ENCODE measurements at places on chromosomes 11 and 22.

- no peak for ATAC-seq
Observed at GRCh38 chr11:20707876-20708275, 38.5 kb downstream of the NELL1 start.

GRCh38 chr22:38981005-38981991 lies 849 bp upstream of the APOBEC3B start:
- ATAC-seq: no peak

- ATAC-seq: no peak
Observed at GRCh38 chr11:132772703-132773545, 759.4 kb downstream of the OPCML start.

- ATAC-seq: no peak
Observed at GRCh38 chr11:14114269-14114668, 151.7 kb downstream of the SPON1 start.

GRCh38 chr11:75577207-75577606 lies 15.2 kb downstream of the SERPINH1 start:
- ATAC-seq: no peak

- ATAC-seq: peak; percentile 32
Observed at GRCh38 chr11:32353884-32354283, 81.5 kb downstream of the WT1 start.

GRCh38 chr11:14356342-14356741 lies 2.6 kb downstream of the RRAS2 start:
- ATAC-seq: no peak

DNA sequence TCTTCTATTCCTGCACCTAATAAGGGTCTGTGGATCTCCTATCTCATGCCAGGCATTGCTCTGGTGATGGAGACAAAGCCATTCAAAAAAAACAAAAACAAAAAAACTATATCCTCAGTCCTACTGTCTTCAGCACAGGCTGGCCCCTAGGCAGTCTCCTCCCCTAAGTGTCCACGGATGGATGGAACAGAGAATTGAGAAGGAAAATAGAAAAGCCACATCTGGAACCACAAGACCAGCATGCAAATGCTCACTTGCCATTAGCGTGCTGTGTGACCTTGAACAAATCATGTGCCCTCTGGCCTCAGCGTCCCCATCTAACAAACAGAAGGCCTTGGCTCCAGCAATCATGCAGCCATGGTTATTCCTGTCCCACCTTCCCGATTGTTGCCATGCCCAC lies 32.7 kb upstream of the CD82 start:
- peak; percentile 65 for ATAC-seq

- ATAC-seq: no peak
Observed at GRCh38 chr11:29184939-29185890, 831.6 kb downstream of the KCNA4 start.

DNA sequence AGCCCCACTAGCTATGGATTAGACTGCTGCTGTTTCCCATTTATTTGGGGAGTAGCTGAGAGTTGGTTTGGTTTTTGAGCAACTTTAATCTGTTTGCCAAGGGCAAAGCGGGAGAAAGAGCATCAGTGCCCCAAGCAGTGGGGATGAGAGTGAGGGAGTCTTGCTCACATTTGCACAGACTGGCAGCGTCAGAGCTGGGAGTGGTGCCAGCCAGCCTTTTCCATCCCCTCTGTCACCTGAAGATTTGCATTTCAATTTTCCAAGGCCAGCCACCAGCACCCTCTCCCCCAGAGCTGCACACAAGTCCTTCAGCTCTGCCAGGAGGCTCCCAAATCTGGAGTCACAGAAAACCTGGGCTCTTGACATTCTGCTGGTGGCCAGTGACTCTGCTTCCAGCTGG lies 21.0 kb upstream of the UVRAG start:
- no peak for ATAC-seq

- no peak for ATAC-seq
Observed at GRCh38 chr11:22371160-22371559, 33.0 kb downstream of the SLC17A6 start.

GRCh38 chr22:36936362-36937116 lies 23.1 kb downstream of the CSF2RB start:
- no peak for ATAC-seq

DNA sequence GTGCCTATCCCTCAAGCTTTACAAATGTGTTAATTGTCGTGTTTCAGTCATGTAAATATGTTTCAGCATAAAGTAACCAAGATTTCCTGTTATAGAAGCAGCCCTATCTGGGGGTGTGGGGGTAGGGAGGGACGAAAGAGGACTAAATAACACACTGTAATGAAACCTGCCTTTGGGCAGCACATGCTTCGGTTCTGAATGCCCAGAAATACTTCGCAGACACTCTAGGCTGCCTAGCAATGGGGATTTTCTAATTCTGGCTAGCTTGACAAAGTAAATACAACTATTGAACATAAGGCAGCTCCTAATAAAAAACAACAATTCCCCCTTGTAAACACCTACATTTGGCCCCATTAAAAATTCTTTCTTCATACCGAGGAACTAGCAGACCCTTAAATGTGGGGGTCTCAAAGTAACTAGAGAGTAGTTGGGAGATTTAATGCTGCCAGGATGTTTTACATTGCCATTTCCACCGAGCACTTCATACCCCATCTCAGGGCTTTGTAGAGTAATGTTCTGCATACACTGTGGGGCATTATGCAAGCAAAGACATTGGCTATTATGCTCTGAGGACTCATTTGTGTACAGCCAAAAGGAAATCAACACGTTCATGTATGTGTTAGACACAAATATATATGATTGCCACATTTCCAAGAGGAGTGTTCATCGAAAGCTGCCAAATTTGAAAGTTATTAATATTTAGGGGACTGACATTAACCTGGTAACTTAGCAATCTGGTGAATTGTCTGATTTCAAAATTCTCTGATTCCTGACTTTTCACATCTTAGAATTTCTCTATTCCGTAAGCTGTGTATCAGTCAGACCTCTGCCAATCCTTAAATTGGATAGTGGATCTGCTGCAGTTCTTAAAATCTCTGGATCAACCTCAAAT lies 42.1 kb downstream of the PAX6 start:
- ATAC-seq: no peak

DNA sequence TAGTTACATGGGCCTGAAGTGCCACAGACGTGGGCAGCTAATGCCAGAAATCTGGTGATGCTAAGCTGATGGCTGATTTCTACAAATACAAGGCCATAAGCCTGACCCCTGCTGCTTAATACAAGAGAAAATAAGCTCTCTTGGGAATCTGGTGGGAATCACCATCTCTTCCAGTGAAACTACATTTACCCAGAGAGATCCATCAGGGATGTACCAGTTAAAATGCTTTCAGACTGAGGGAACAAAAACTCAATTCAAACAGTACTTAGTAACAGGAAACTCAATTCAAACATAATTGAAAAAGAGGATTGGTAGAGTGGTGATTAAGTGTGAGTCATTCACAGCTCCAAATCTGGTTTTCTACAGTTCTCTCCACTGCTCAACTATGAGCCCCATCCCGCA lies 1.7 kb upstream of the CAVIN3 start:
- no peak for ATAC-seq

DNA sequence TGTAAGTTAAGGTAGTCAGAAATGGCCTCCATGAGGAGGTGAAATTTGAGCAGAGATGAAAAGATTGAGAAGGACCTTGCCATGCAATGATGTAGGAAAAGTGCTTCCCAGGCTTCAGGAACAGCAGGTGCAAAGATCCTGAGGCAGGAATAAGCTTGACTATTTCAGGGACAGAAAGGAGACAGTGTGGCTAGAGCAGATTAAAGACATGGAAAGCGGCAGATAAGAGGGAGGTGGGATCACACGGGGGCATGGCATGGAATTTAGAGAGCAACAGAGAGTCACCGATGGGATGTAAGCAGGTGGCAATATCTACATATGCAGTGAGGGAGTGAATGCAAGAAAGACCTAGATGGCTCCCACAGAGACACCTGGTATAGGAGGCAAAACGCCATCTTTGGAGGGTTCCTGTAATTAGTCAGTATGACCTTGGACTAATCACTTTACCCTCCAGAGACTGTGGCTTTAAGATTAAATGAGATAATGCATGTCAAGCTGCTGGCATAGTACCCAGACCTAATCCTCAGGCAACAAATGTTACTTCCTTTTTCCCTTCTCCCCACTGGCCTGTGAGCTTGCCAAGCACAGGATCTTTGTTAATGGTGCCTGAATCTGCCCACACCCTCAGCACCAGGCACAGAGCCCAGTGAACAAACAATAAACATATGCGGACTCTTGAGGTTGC lies 24.6 kb upstream of the ACER3 start:
- ATAC-seq: no peak

DNA sequence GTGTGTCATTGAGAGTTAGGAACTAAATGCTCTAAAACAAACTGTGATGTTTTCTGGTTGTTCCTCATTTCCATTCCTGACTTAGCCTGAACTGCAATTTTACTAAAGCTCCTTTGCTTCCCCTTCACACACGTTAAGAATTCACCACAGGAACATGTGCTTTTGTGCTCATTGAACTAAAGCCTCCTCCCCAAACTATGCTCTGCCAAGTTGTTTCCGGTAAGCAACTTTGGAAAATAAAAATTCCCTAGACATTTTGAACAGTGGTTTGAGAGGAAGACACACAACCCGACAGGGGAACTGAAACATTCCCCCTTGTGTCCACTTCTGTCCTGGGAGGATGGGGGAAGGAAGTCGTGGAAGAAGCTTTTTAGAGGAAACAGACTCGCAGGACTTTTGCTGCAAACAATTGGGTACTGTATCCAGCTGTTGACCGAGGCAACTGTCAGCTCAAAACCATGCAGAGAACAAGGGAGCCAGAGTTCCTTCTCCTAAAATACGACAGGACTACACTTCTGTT lies 66.9 kb downstream of the GAB2 start:
- peak; percentile 54 for ATAC-seq

DNA sequence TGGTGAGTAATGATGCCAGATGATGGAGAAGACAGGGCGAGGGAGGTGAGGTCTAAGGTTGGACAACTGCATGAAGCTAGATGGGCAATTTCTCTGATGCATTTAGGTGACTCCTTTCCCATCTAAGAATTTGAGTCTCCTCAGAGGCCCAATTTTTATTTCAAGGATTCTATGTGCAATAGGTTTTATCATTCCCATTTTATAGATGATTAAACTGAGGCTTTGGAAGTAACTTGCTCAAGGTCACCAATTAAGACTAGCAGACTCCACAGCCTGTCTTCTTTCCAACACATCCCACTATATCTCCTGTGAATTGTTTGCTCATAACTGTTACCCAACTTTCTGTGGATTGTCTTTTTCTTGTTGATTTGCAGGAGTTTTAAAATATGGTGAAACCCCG lies 28.5 kb downstream of the DSCAML1 start:
- no peak for ATAC-seq

GRCh38 chr11:124674571-124674970 lies 867 bp downstream of the SPA17 start:
- ATAC-seq: no peak

DNA sequence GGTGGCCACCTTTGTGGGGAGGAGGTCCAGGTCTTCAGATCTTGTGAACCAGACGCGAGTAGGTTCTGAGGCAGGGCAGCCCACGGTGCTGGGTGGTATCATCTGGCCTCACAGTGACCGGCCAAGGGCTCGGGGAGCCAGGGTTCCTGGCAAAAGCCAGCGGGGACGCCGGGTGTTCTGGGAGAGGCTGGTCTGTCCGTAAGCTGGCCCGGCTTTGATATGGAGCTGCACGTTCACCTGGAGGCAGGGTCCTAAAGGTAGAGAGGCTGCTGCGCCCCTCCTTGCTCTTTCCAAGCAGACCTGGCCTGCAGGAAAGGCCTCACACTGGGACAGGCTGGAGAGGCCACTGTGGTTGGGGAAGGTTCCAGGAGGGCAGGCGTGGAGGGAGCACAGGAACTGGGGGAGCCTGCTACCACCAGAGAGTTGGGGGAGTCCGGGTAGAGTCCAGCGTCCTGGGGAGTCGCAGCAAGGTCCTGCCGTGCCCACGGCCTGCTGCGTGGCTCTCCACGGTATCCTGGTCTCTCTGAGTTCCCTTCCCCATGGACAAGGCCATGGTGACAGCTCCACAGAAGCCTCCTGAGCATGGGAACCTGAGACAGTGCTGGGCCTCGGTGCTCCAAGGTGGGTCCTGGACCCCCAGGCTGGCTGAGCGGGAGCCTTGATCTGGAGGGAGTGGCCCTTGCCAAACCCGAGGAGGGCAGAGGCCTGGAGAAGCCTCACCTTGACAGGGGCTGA lies 452.4 kb upstream of the B3GAT1 start:
- ATAC-seq: peak; percentile 18

GRCh38 chr22:20955548-20955947 lies 11.5 kb upstream of the AIFM3 start:
- no peak for ATAC-seq

GRCh38 chr22:46959369-46959768 lies 196.9 kb downstream of the TBC1D22A start:
- ATAC-seq: no peak

DNA sequence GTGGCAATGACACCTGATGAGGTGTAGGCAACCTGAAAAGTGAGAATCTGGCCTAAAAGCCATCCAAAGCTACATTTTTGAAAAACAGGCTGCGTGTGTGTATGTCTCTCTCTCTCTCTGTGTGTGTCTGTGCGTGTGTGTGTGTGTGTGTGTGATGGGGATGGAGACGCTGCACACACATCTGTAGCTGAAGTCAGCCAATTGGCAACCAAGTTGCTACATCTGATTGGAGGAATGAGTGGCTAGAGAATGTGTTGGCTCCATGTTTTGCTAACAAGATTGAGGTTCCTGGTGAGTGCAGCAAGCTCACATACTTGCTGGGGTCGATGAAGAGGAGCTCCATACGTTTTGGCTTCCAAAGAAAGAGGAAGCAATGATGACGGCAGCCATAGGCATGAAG lies 311.4 kb upstream of the NCAM1 start:
- ATAC-seq: no peak

GRCh38 chr11:47426062-47426956 lies at the start of gene PSMC3:
Gene PSMC3 (minus strand): TSS chr11:47426439. CDS start chr11:47426279, 160 bp downstream.
- peak; percentile 97 for ATAC-seq

- peak; percentile 53 for ATAC-seq
Observed at GRCh38 chr22:35575116-35575748, 34.6 kb downstream of the RASD2 start.

- no peak for ATAC-seq
Observed at GRCh38 chr22:49208768-49209252, 618.9 kb downstream of the BRD1 start.

DNA sequence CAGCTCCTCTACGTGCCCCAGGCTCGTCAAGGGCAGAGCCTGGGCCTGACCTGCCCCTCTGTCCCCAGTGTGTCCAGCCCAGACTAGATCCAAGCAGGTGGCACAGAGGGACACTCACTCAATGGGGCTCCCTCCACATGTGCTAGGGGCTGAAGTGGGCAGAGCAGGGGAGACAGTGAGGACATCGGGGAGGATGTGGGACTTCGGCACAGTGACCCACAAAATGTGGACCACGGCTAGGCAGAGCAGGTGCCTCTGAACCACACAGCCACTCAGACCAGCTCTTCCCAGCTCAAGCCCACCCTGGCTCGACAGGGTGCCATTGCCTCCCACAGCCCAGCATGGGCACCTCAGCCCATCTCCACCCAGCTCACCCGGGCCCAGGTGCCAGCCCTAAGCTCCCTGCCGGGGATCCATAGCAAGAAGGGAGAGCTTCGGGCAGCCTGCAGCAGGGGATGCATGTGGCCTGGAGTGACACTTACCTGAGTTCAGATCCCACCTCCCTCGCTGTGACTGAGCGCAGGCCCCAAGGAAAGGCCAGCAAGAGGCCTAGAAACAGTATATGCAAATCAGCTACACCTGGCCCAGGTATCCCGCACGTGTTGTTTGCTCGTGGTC lies 46.9 kb upstream of the RTL6 start:
- ATAC-seq: peak; percentile 14

GRCh38 chr22:40396882-40397281 lies 26.5 kb downstream of the SGSM3 start:
- no peak for ATAC-seq

GRCh38 chr11:96267496-96268032 lies 75.4 kb downstream of the MAML2 start:
- peak; percentile 100 for ATAC-seq

All from stimulated activated memory B cell treated with anti-CD40 and anti-IgM and Interleukin-4, amounts not matched to agents 10 μg/mL and 1 μg/mL and 100 μg/mL, for 72 hours (primary cell).